ENCODE measurements at places on chromosomes 5 and 9. TPM values are rescaled to one million over a fixed set of nuclear protein-coding genes. Genes with fewer than 3 reads are reported as not detected.

NUTM2G gene
- total RNA-seq = not detected

DNA sequence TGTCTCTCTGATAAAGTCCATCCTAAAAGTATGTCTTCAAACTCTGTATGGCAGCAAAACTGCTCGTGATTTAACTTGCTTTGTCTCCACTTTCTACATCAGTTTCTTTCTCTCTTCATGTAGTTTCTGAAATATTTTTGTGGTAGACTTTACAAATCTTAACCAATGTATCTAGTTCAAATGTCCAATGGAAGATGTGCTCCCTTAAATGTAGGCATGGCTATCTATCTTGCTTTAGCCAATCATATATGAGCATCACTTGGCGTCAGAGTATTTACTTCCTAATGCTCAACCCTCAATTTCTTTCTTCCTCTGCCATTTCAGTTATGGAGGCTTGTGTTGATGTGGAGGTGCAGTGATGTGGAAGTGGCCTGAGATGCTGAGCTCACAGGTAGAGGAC is 206.1 kb upstream of the ZNF608 start:
- no peak for DNase-seq

PSAT1 gene
- total RNA-seq = 32.5 TPM

DNA sequence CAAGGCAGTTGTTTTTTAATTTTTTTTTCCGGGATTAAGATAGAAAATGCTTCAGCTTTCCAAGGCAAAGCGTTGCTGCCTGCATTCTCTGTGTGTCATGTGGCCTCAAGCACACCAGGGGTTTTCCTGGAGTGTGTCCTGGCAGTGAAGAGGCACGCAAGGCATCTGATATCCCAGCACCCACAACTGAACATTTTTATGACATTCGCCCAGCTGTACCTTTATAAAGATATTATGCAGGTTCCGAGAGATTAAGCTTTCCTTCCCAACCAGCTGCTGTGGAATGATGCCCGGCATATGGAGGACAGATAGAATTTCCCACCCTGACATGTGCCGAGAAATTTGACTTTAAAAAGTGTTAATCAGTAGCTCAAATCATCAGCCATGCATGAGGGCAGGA is 205.6 kb downstream of the GADD45G start:
- DNase-seq = no peak

DNA sequence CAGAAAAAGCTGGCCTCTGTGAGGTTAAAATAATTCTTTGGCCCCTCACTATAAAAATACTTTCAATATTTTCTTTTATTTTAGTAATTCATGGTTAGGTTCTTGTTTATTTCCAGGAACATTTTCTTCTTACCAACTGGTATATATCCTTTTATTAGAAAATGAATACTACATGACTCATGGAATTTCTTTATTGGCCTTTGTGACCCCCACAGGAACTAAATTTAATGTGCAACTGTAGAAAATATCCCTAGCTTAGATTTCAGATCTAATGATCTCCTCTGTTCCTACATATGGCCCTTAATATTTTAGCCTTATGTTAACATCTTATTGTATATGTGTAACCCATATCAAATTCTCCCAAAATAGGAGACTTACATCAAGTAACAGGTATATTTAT is 429.9 kb downstream of the NR2F1-AS1 start:
- no peak for DNase-seq

DNA sequence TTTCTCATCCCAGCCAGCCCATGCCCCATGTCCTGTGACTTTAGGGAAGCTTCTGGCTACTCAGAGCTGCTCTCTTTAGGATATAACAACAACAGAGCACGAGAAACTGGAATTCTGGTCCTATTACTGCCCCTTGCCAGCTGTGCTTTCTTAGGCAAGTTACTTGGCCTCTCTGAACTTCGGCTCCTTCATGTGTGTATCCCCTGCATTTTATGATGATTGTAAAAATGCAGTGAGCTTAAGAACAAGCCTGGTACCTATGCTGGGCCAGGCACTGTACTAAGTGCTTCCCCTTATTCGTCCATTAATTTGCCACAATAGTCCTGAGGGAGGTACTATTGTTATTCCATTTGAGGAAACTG is 54.5 kb downstream of the ABCA1 start:
- no peak for DNase-seq

DNA sequence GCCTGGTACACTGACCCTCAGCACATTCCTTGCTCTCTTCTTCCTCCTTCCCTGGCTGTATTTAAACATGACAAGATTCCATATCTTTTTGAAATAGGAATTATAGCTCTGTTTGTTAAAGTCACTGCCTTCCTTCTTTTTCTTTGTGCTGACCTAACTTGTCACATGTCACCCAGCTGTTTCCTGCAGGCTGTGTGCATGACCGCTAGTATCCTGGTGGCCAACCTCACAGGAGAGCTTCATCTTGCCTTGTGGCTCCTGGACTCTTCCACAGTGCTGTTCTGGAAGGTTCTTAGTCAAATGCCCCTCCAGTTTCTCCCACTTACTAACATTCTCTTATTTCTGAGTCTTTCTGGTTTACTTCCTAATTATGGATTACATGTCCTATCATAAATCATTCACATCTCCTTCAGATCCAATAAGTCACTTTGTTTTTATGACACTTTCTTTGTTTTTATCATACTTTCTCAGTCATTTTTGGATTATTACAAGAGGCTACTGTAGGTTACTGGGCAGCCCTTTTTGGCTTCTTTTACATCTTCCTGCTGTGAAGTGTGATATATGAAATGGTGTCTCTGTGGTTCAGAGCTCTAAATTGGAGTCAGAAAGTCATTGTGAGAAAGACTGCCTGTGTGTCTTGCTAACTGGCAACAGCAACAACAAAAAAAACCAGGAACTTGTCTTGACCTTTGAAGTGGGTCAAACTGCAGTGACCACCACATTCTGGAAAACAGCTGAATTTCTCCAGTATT is 463.6 kb upstream of the DAP start:
- no peak for DNase-seq

DNA sequence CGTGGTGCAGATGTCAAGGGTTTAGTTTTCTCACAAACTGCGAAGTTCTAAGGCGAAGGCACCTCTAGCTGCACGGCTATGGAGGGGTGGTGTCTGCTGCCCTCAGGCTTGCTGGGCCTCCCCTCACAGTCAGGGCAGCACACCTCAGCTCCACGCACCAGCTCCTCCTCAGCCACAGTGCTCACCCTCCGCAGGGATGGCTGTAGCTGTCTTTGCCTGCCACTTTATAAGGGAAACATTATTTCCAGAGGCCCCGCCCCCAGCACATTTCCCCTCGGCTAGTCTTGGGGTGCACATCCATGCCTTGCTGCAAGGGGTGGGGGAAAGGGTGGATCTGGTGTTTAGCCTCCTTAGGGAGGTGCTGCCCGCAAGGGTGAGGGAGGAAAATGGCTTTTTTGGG is 154.6 kb downstream of the TRIO start:
- DNase-seq = no peak

POU5F2 gene
- 1.9 TPM for total RNA-seq

DNA sequence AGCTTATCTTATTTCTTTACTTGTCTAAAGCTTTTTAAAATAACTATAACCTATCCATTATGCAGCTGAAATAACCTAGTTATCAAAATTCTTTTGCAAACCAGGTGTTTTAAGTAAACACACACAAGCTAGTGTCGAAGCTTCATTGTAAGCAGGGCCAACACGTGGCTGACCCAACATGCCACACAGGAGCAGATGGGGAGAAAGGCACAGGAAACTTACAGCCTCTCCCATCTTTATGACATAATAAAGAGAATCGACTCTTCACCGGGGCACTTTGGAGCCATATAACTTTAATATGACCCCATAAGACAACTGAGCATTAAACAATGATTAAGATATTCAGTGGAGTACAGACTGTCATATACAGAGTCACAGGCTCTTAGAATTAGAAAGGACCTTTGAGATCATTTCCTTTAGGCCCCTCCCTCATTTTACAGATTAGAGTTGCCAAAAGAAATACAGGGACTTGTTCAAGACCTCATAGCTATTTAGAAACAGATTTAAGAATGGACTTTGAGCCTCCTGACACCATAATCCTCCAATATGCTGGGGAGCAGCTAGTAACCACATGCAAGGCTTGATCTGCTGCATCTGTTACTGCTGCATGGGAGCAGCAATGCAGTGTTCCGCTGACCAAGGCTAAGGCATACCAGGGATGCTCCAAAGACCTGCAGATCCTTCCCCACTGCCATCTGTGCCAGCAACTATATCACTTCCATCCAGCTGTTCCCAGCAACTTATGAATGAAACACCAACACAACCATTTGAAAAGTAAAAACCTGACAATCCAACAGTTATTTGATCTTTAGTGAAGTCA is 75.4 kb downstream of the RASEF start:
- DNase-seq = no peak

AK8 gene
- total RNA-seq = 2.1 TPM

GRCh38 chr9:129803676-129804060 is 684 bp downstream of the TOR1B start:
- DNase-seq = no peak

SPINK6 gene
- not detected for total RNA-seq

IL33 gene
- total RNA-seq = 4.7 TPM

PDE8B gene
- total RNA-seq = 4.8 TPM

DNA sequence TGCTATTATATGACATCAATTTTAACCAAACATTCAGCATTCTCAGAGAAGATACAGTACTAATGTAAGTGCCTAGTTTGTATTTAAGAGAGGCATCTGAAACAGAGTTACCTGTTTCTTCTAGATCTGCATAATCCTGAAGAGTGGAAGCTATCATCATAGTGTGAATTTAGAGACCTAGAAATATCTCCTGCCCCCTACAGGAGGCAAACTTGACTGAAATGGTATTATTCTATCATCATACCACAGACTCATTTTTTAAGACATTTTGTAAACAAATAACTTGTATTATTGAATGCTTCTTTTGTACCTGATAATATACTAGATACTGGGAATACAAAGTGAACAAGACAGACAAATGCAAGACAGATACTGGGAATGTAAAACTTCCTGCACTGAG is 216.8 kb upstream of the RPS23 start:
- DNase-seq = no peak

FTMT gene
- total RNA-seq = not detected

GRCh38 chr9:36078051-36078450 is 41.3 kb downstream of the RECK start:
- DNase-seq = no peak

DNA sequence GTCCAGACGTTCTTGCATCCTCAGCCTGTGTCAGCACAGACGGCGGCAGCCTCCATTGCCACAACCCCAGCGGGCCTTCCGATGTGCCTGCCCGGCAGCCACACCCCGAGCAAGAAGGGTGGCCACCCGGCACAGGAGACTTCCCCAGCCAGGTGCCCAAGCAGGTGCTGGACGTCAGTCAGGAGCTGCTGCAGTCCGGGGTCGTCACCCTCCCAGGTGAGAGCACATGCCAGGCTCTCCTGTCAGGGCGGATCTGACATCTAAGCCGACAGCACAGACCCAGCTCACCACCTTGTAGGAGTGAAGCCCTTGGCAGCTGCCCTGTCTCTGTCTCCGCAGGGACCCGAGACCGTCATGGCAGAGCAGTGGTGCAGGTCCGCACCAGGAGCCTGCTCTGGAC is 48.3 kb upstream of the LRRC14B start:
- DNase-seq = no peak

DNA sequence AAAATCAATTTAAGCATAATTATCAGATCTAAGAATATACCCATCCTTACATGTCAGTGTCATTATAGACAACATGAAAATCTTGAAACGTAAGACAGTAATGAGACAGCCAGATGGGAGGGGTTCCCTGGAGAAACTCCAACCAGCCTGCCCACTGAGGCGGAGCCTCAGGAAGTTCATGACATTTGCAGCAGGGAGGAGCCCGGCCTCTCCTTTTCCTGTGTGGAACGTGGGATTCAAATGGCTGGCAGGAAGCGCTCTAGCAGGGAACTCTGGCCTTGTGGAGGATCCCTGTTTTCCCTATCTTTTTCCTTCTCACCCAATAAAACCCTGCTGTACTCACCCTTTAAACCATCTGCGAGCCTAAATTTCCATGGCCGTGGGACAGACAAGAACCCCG is 176.6 kb upstream of the KCNN2 start:
- DNase-seq = no peak

DNA sequence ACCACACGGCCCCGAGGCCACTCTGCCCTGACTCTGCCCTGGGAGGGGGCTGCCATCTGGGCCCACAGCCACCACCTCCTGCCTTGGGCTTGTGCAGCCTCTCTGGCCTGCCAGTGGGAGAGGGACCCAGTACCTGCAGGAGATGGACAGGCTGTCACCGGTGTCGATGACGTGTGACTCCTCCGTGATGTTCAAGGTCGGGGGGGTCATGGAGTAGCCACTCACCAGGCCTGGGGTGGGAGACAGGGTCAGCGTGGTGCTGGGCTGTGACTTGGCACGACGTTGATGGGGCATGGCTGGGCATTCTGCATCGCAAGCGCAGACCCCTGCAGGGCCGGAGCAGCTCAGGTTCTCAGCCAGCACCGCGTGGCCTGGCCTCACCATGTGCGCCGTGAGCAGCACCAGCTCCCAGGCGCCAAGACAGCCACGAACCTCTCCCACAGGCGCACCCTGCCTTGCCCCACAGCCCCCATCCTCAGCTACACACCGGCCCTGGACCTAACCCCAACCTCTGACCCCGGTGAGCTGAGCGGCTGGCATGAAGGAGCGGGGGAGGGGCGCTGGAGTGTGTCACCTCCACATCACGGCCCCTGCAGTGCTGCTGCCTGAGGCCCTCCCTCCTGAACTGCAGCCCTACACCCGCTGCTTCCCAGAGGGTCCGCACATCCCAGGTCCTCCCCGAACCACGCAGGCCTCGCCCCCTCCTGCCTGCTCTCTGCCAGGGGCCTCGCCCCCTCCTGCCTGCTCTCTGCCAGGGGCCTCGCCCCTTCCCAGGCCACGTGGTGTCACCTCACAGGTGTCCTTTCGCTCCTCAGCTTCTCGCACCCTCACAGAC is 17.6 kb downstream of the FLT4 start:
- DNase-seq = no peak

- DNase-seq = no peak
Observed at GRCh38 chr5:28707706-28708105, 1669.3 kb upstream of the CDH9 start.

GRCh38 chr9:19533373-19533772 is 124.6 kb downstream of the ACER2 start:
- no peak for DNase-seq

GRCh38 chr5:116573702-116574366 is 789 bp downstream of the SEMA6A start:
- DNase-seq = peak; percentile 26

HTR4 gene
- total RNA-seq = 0.27 TPM

- DNase-seq = no peak
Observed at GRCh38 chr5:50717651-50718050, 51.2 kb downstream of the PARP8 start.

CPEB4 gene
- total RNA-seq = 15.7 TPM

GRCh38 chr9:125484350-125485282 is 222.4 kb downstream of the MAPKAP1 start:
- DNase-seq = no peak

SPATA31D4 gene
- not detected for total RNA-seq

GRCh38 chr5:12073426-12073825 is 169.2 kb upstream of the CTNND2 start:
- no peak for DNase-seq

GRCh38 chr5:150130493-150130922 is 25.1 kb downstream of the PDGFRB start:
- DNase-seq = no peak

ACER2 gene
- total RNA-seq = 3.1 TPM

FAM174A gene
- 12.0 TPM for total RNA-seq

GRCh38 chr5:34564710-34565235 is 91.4 kb upstream of the RAI14 start:
- no peak for DNase-seq
